Activated T-helper 1 cell treated with anti-CD3 and anti-CD28 coated beads, Interleukin-2, amount 50 U/mL, for 16 hours (primary cell): ENCODE measurements at places on chromosomes 7 and 10.

GRCh38 chr7:107914831-107915230 lies 23.8 kb downstream of the DLD start:
- no peak for DNase-seq

GRCh38 chr10:48456361-48456804 lies 148.5 kb downstream of the ARHGAP22 start:
- no peak for DNase-seq

DNA sequence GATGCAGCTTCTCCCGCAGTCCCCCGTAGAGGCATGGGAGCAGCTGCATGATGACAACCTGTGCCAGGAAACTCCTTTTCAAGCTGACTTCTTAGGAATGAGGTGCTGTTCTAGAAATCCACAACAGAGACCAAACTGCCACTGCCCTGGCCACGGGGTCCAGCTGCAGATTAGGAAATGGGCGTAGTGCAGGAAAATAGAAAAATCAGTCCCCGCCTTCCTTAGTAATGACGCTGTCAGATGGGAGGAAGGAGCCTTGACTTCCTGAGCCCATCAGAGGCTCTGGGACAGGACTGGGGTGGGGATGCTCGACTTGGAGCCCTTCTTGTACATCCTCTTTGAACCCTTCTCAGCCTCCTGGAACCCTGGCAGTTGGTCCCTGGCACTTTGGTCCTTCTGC lies 227.8 kb upstream of the GRB10 start:
- DNase-seq = no peak

DNA sequence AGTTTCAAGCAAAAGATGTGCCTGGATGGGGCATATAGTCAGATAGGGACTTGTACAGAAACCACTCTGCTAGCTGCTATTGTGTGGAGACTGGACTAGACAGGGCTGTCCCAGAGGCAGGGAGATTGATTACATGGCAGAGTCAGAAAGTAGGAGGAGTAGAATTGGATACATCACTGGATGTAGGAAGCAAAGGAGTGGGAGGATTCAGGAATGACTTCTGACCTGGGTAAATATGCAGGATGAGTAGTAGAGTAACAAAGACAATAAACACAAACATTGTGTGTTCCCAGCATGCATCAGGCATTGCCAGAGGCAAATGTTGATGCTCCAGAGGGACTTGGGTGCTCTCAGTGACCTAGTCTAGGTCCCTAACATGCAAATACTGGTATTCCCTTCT lies 30.9 kb upstream of the MAT1A start:
- no peak for DNase-seq

DNA sequence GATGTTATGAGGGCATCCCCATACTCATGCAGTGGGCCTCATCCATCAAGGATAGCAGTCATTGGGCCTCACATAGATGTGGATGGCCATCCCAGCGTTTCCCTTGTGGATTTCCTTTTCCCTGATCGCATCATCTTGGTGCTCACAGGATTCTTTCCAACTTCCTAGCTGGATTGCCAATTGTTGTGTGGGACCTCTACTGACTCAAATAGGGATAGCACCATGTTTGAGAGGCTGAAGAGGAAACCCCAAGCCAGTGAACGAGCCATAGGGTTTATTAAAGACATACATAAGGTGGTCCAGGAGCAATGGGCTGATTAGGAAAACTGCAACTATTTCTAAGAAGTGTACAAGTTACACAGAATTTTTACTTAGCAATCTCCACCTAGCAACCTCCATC lies 21.8 kb downstream of the ASZ1 start:
- DNase-seq = no peak

- no peak for DNase-seq
Observed at GRCh38 chr7:94060752-94061151, 56.6 kb upstream of the BET1 start.

GRCh38 chr10:47176206-47176902 lies 123.6 kb upstream of the GDF10 start:
- no peak for DNase-seq

- no peak for DNase-seq
Observed at GRCh38 chr7:85840554-85840953, 653.7 kb upstream of the SEMA3D start.

DNA sequence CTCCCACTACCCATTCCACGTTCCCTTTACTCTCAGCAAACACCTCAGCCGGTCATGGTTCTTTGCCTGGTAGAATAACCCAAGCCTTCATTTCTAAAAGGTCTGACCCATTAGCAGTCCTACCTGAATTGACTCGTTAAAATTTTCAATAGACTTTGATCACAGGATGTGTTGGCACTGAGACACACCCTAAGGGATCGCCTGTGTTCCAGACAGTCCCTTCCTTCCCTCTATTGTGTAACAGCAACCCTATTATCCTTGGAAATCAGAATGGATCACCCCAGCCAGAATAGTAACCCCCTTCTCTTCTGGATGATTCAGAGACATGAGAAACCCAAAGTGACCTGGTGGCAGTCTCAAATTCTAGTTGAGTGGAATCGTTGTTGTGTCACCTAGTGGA lies 20.4 kb upstream of the FAM171A1 start:
- DNase-seq = no peak

GRCh38 chr7:31335161-31335856 lies 5.2 kb downstream of the NEUROD6 start:
- DNase-seq = no peak

DNA sequence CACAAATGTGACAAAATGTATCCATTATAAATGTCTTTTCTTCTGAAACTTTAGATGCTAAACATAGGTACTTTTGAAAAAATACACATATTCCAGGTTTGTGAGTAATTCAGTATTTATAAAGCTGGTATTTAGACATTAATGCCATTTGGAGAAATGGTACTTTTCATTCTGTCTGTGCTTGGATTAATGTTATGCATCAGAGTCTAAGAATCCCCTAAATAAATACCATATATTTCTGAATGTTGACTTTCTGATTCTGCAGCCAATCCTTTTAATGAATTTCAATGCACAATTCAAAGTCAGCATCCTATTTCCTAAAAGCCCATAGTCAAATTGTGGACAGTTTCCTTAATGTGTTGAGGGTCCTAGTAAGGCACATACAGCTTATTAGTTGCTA lies 145.0 kb downstream of the DKK1 start:
- DNase-seq = no peak
